A172 (cell line): ENCODE measurements at places on chromosomes 7 and 10. TPM values are rescaled to one million over a fixed set of nuclear protein-coding genes. Genes with fewer than 3 reads are reported as not detected.

ITGA8 gene
- 1.9 and 2.1 TPM in 2 replicates for total RNA-seq

FAM107B gene
- 18.2 and 24.3 TPM in 2 replicates for total RNA-seq

CLRN3 gene
- 0.31 TPM in 1 of 2 replicates, not detected in the other for total RNA-seq

STRIP2 gene
- 4.2 and 6.3 TPM in 2 replicates for total RNA-seq
